ENCODE measurements at places on chromosomes 7 and 10.

GRCh38 chr10:96858038-96858705, 26.1 kb downstream of the LCOR start:
- DNase-seq = no peak

GRCh38 chr7:112341464-112341863, 108.8 kb upstream of the IFRD1 start:
- DNase-seq = no peak

- no peak for DNase-seq
These were observed 39.6 kb upstream of the EN2 start for GRCh38 chr7:155418304-155418703.

DNA sequence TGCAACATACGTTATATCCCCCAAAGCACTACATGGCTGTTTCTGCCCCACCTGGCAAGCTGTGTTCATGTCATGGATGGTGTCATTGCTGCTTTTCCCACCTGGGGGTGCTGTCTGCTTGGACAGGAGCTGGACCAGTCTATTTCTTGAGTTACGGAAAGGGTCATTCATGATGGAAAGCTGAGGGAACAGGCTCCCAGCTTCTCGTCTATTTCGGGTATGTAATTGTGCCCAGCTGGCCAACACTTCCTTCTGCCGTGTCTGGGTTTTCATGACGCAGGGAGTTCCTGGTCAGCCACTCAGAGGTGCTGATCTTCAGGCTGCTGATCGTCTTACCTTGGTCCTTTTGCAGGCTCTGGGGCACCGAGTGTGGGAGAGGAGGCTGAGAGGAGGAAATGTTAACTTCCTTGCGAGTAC, 8.6 kb downstream of the BTBD16 start:
- DNase-seq = no peak

GRCh38 chr7:134078991-134079390, 48.1 kb upstream of the LRGUK start:
- no peak for DNase-seq

All from activated T-cell treated with anti-CD3 and anti-CD28 coated beads for 4 hours (primary cell).